ENCODE measurements at places on chromosomes 2 and 18.
A peak's percentile ranks its signal among the peaks of the same experiment; 100 is the strongest.

- H3K27me3 ChIP-seq, result no peaks in the 10 kb centered on the region
- H3K4me3 ChIP-seq, result no peak overlapping the region
- H3K4me1 ChIP-seq, result no peaks in the 10 kb centered on the region
- H3K27ac ChIP-seq, result no peak overlapping the region
- DNase-seq, result no peak
Measured at GRCh38 chr2:233079953-233080835, 20.1 kb downstream of the INPP5D start.

DNA sequence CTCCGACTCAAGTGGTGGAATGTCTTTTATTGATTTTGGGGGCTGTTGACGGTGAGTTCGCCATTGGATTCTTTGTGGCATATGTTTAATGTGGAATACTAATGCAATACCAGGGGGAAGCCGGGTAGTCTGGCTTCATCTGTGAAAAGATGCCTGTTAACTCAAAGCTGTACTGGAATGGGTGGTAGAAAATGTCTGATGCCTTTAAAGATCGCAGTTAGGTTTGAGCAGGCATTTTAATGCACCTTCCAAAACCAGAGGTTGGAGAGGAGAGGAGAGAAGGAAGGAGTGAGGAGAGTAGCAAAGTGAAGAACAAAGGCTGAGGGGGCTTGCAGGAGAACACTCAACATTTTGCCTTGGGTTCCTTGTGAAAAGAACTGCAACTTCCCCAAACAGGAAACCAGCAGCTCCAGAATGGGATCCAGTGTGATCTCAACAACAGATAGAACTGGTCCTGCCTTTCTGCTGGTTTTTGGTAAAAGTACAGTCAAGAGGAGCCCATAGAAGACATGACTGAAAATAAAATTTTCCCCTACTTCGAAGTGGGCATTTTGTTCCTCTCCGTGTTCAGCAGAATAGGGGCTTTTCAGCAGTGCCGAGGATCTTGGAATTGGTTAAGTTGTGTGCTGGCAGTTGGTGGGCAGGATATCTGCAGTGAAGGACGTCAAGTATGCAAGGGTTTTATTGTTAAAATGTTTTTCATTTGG lies 1.5 kb downstream of the ZNF532 start:
- no peak overlapping the region for H3K27ac ChIP-seq
- H3K27me3 ChIP-seq, result no peaks in the 10 kb centered on the region
- no peaks in the 10 kb centered on the region for H3K4me1 ChIP-seq
- DNase-seq, result no peak
- no peaks in the 10 kb centered on the region for H3K36me3 ChIP-seq

DNA sequence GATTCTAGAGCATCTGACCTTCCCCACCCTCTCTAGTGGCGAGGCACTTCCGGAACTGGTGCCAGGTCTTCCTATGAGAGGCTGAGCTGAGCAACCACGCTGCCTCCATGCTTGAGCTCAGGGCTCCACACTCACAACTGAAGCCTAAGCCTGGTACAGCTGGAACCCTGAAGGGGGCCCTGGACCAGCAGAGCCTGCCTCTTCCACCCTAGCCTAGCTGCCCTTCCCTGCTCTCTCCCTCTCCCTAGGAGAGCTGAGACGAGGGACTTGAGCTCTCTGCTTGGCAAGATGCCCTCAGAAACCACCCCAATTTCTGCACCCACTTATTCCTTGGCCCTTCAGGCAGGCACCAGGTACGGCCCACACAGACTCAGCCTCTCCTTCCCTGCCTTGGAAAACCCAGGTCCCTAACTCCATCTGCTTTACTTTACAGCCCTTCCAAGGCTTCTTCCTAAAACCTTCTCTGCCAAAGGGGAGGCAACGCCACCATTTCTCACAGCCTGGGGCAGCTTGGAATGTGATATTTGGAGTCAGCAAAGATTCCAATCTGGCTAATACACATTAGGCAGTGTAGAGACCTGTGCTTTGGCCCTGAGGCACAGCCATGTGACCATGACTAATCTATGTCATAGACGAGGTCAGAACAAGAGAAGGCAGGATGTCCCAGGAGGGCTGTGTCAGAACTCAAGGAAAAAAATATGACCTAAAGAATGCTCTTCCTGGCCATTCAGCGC lies 18.8 kb downstream of the COX7A2L start:
- peaks cover 1% of the 10 kb centered on the region for H3K36me3 ChIP-seq
- H3K4me3 ChIP-seq, result no peak overlapping the region
- peaks cover 4% of the 10 kb centered on the region for H3K4me1 ChIP-seq
- peak; percentile 36 for DNase-seq
- no peaks in the 10 kb centered on the region for H3K27me3 ChIP-seq

DNA sequence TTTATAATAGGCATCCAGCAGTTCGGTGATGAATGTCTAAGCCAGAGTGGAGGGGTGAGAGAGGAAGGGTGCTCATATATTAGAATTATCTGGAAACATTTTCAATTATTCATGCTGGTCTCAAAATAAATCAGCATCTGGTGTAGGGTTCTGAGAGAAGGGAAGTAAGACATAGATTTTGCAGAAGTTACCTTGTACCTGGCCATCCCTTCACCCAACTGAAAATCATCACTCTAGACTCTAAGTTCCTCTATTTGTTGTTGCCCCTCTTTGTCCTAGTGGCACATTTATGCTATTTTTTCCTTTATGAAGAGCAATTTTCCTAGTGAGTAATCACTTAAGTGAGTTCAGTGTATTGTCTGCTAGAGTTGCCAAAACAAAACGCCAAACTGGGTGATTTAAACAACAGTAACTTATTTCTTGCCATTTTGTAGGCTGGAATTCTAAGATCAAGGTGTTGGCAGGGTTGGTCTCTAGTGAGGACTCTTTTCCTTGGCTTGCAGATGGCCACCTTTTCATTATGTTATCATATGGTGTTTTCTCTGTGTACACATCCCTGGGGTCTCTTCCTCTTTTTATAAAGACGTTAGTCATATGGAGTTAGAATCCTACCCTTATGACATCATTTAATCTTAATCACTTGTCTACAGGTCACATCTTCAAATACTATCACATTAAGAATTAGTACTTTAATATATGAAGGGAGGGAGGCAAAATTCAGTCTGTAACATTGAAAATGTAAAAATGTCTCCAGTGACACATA lies 129.9 kb upstream of the KLHL14 start:
- H3K27ac ChIP-seq, result no peak overlapping the region
- no peak overlapping the region for H3K4me3 ChIP-seq
- no peak for DNase-seq
- no peaks in the 10 kb centered on the region for H3K4me1 ChIP-seq

- no peaks in the 10 kb centered on the region for H3K27me3 ChIP-seq
- no peak for DNase-seq
- no peak overlapping the region for H3K27ac ChIP-seq
- H3K36me3 ChIP-seq, result no peaks in the 10 kb centered on the region
- no peaks in the 10 kb centered on the region for H3K4me1 ChIP-seq
- H3K4me3 ChIP-seq, result no peak overlapping the region
Measured at GRCh38 chr2:24203029-24203786, 28.4 kb downstream of the FAM228A start.

DNA sequence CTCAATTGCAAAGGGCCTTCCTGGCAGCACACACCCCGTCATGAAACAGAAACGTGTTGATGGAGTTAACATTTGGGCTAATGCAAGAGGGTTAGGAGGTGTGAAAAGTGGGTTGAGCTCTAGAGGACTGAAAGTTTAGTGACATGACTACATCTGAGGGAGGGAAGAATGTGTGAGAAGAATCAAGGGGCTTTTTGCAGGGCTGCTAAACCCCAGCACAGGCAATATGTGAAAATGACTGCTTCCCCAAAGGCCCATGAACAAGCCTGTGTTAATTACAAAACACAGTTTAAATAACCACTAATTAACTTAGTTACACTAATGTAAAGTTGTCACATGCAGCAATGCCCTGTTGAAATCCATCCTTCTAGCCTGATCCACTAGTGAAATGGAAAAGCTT lies 63.4 kb upstream of the PEX13 start:
- no peaks in the 10 kb centered on the region for H3K36me3 ChIP-seq

DNA sequence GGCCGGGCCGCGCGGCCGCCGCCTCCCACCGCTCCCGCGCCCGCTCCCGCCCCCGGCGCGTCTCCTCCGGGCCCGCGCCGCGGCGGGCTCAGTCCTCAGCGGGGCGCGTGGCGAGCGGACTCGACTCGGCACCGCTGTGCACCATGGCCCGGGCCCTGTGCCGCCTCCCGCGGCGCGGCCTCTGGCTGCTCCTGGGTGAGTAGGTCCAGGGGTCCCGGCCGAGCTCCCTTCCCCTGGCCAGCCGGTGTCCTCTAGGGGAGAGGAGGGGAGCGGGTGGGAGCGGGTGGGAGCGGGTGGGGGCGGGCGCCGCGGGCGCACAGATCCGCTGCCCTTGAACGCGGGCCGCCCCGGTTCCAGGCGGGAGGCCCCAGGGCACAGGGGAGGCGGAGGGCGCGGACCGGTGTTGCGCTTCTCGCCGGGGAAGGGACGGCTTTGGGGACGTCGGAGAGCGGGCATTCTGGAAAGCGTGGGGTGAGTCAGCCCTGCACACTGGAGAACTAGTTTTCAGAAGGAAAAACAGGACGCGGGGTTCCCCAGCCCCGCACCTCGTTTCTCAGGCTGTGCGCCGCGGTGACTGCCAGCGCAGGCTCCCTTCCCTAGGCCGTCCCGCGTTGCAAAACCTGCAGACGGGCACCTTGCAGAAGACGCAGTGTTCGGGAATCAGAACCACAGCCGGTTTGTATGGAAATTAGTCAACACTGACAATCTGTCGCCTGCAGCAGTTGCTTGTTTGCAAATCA lies at the start of gene RAMP1:
Gene RAMP1 (plus strand): TSS at position 91 of the 740 bp plus-strand sequence. CDS start 53 bp downstream, at position 144.
- no peak for DNase-seq
- no peak within 1 kb of the TSS for H3K27ac ChIP-seq
- H3K4me3 ChIP-seq, result peak within 1 kb of the TSS; percentile 44
- H3K27me3 ChIP-seq, result no peaks in the 10 kb centered on the region
- no peaks in the 10 kb centered on the region for H3K36me3 ChIP-seq

DNA sequence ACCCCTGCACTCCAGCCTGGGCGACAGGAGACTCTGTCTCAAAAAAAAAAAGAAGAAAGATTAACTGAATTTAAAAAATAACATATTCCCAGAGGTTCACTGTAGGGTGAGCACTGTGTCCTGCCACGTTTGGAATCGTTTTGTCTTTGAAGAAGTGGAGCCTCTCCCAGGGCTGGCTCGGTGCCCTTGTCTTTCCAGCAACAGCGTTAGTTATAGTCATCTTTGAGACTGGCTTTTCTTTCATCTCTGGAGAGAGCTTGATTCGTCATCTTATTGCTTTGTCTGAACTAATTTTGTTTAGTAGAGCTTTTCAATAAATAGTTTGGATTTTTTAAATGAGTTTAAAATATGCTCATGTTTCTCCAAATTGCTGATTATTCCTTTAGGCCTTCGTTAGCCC lies 50.5 kb downstream of the IMPA2 start:
- no peak overlapping the region for H3K4me3 ChIP-seq
- no peak overlapping the region for H3K27ac ChIP-seq
- peaks cover 2% of the 10 kb centered on the region for H3K36me3 ChIP-seq
- H3K4me1 ChIP-seq, result no peaks in the 10 kb centered on the region
- DNase-seq, result no peak
- H3K27me3 ChIP-seq, result no peaks in the 10 kb centered on the region

DNA sequence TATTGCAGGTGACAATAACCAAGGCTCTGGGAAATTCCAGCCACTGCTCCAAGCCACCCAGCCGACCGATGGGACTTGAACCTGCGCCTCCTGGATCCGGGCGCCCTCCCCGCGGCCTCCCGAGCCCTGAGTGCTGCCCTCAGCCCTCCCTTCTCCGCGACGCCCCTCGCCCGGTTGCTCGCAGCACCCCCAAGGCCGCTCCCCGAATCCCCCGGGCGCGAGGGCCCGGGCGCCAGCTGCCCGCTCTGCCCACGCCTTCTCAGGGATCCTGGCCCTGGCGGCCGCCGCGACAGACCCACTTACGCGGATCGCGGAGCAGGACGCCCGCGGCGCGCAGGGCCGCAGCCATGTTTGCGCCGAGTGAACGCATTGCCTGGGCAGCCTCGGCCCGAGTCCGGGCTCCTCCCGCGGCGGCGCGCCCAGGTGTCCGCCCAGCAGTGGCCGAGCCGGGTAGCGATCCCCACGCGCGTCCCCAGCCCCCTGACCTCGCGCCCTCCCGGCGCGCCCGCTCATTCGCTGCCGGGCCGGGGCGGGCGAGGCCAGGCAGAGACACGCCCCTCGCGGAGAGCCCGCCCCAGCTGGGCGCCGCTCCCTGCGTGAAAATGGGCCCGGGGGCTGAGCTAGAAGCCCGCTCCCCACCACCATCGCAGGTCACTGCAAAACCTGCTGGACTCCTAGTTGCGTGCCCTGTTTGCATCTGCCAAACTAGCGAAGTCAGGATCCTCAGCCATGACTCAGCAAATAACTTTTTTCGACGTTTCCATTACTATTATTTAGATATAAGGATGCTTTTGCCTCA lies at the start of gene FECH:
Gene FECH (minus strand): TSS at position 452 of the 799 bp plus-strand sequence. CDS start 82 bp downstream, at position 370.
- H3K27ac ChIP-seq, result peak within 1 kb of the TSS; percentile 78
- DNase-seq, result peak; percentile 70
- no peaks in the 10 kb centered on the region for H3K36me3 ChIP-seq
- peak within 1 kb of the TSS; percentile 67 for H3K4me3 ChIP-seq
- no peaks in the 10 kb centered on the region for H3K27me3 ChIP-seq
